ENCODE measurements at places on chromosomes 1 and 21.

DNA sequence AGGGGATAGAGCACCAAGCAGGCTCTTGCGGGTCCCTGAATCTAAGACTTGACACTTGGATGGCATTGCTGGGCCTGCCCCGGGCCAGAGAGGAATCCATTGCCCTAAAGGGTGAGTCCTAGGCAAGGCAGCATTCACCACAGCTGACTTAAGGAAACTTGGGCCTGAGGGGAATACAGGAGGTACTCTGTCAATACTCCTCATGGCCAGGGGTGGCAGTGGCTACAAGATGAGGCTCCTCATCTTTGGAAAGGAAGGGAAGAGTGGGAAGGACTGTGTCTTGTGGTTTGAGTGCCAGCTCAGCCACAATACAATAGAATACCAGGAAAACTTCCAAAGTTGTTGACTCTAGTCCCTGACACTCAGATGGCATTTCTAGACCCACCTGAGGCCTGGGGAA lies 5.1 kb downstream of the KRTAP22-1 start:
- no peak for DNase-seq

- DNase-seq, result no peak
These were observed 58.8 kb upstream of the MAN1A2 start for GRCh38 chr1:117308311-117308916.

DNA sequence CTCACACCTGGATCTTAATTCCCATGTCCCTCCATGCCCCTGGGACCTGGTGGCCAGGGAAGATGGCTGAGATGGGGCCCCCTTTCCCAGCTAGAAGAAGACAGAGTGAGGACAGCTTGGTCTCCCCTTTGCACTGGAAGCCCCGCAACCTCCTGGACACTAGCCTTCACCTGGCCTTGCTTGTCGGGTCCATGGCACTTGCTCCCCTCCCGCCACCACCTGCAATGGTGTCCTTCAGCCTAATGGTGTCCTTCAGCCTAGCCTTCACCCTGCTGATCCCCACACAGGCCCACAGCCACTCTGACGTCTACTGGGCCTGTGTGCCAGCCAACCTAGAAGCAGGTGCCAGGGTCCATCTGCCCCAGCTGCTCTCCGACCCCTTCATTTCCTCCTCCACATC lies 45.9 kb upstream of the EDN2 start:
- DNase-seq, result no peak

GRCh38 chr1:213291526-213291925 lies 240.5 kb downstream of the RPS6KC1 start:
- DNase-seq, result no peak

DNA sequence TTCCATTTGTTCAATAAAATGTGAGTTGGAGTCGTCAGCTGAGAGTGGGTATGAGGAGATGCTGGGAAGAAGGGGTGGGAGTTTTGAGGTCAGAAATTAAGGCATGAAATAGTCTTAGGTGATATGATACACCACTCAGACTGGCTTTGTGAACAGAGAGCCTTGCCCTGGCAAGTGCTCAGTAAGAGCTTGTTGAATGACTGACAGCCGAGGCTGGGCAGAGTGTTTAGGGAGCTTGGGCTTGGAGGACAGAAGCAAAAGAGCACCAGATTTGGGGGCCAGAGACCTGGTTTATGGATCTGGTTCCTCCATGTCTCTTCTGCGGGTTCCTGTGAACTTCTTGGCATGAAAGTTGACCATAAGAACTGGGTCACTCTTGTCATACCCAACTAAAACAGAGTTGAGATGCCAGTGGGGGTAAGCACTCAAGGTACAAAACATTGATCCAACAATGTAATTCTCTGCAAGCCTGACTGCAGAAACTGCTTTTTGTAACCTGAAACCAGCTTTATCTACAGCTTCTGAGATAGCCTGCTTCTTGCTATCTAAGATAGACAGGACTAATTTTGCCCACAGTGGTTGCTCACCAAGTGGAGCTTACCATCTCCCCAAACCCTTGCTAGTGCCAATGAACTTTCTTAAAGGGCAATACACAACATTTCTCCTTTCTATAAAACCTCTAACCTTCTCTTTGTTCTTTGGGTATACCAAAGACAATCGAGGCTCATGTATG lies 126.4 kb downstream of the TENT5C start:
- no peak for DNase-seq

DNA sequence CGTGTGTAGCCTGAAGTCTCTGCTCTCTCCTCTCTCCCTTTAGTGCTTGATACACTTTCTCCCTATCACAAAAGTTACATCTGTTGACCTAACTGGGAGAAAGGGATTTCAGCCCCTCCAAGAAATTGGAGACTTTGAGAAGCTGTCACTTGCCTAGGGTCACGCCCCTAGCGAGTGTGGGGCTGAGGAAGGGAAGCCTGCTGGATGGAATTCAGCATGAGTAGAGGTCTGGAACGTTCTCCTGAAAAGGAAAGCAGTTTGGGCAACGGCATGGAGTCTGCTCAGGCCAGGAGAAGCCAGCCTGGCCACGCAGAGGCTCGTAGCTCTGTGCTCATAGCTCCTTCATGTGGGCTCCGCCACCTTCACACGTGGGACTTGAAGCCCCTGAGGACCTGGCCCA lies 22.4 kb downstream of the COL16A1 start:
- DNase-seq, result no peak

DNA sequence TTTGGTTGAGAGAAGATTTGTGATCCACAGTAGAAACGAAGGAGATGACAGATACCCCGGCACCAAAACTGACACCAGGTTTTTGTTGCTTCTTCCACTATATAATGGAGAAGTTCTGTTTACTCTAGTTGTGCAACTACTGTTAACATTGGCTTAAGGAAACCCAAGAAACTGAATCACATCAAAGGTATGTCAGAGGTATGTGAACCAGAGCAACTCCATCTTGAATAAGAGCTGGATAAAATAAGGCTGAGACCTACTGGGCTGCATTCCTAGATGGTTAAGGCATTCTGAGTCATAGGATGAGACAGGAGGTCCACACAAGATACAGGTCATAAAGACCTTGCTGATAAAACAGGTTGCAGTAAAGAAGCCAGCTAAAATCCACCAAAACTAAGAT lies 173.7 kb upstream of the CAMK1G start:
- no peak for DNase-seq

GRCh38 chr1:71586030-71586429 lies 505.2 kb upstream of the ZRANB2 start:
- no peak for DNase-seq

GRCh38 chr1:24105368-24106160 lies 6.4 kb downstream of the MYOM3 start:
- no peak for DNase-seq

- DNase-seq, result no peak
These were observed 598 bp upstream of the ADIPOR1 start for GRCh38 chr1:202958544-202959275.

GRCh38 chr1:175380521-175381300 lies 188.1 kb upstream of the KIAA0040 start:
- DNase-seq, result no peak

GRCh38 chr1:117531222-117531621 lies 74.6 kb upstream of the TENT5C start:
- no peak for DNase-seq

DNA sequence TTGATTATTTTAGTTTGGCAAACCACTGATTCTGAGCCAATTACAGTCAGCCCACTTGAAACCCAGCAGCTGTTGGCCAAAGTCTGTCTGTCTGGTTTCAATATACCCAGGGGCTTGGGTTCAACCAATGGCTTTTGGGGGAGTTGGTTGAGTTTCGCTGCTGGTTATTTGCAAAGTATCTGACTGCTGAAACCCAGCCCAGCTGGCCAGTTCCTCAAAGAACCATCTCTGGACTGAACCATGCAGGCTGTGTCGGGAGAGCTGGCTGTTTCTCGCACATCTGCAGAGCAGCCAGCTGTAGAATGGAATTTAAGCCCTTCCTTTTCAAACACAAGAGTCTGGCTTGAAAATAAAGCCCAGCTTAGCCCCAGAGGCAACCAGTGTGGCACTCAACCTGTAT lies 66.0 kb upstream of the PAX7 start:
- DNase-seq, result no peak

DNA sequence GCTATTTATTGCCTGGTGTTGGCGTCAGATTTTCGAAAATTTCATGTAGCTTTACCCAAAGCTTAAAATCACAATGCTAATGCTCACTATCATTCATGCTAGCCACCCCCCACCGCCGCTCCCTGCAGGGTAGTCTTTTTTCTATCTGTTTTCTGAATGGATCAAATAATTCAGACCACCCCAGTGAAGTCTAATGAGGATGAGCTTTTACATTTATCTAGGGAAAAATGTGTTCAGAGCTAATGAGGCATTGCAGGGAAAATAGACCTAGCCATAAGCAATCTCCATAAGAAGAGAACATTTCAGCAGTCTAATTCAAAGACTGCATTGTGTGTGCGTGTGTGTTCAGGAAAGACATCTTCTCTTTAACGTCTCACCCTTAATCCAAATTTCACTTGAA lies 533.0 kb upstream of the PRMT6 start:
- DNase-seq, result no peak

- no peak for DNase-seq
These were observed 33.2 kb upstream of the VASH2 start for GRCh38 chr1:212917134-212917485.

DNA sequence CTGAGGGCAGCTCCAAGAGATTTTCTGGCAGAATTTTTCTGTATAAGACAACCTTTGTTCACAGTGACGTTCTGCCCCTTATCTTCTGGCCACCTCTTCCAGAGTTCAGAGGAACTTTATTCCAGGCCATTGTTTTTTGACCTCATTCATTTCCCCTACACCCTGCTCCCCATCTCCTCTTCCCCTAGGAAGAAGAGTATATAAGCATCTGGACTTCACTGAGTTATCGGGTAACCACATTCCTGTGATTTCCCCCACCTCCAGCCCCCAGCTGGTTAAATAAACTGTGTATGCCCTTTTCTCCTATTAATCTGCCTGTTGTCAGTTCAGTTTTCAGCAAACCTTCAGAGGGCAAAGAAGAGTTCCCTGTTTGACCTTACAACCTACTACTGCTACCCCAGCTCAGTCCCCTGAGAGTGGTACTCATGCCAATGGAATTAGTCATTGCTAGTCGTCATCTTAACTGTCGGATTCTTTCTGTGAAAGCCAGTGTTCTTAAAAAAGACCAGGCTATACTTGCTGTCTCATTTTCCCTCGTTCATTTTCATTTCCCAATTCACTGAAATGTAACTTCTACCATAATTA lies 14.3 kb upstream of the ALG14 start:
- DNase-seq, result no peak

- no peak for DNase-seq
These were observed 413.9 kb downstream of the RPS6KC1 start for GRCh38 chr1:213464786-213465460.

GRCh38 chr1:8137481-8138244 lies 111.6 kb upstream of the ERRFI1 start:
- DNase-seq, result no peak

DNA sequence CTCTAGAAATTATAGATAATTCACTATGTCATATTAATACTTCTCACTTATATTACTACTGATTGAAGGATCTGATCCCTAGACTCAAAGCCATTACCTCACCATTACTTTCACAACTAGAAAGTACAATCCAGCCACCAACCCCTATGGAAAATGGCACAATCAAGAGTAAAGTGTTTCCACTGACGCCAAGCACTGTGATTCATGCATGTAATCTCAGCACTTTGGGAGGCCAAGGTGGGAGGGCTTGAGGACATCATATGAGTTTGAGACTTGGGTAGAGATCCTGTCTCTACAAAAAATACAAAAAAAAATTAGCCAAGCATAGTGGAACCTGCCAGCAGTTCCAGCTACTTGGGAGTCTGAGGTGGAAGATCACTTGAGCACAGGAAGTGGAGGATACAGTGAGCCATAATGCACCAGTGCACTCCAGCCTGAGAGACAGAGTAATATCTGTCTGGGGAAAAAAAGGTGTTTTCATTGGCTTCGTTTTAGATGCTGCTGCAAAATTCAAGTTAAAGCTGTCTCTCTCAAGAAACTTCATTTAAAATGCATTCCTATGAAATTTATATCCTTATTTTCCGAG lies 126.5 kb downstream of the AKT3 start:
- no peak for DNase-seq
